ENCODE measurements at places on chromosomes 12 and 14. TPM values are rescaled to one million over a fixed set of nuclear protein-coding genes. Genes with fewer than 3 reads are reported as not detected.

The WASHC3 gene
- polyA plus RNA-seq = 49.5 TPM

The RDH16 gene
- polyA plus RNA-seq = 1.4 TPM

The CD163L1 gene
- 2.3 TPM for polyA plus RNA-seq

The SLC22A17 gene
- polyA plus RNA-seq = 78.3 TPM

The NANOG gene
- polyA plus RNA-seq = 1.3 TPM

The PIANP gene
- polyA plus RNA-seq = 15.3 TPM

The PRB2 gene
- polyA plus RNA-seq = not detected

The SERPINA4 gene
- 1.7 TPM for polyA plus RNA-seq

The AMHR2 gene
- 0.27 TPM for polyA plus RNA-seq

The TBK1 gene
- 23.3 TPM for polyA plus RNA-seq

The C1S gene
- 43.0 TPM for polyA plus RNA-seq

The GALNT16 gene
- 4.6 TPM for polyA plus RNA-seq

The DNAJC22 gene
- 24.5 TPM for polyA plus RNA-seq

The BCL7A gene
- 45.1 TPM for polyA plus RNA-seq

Data from renal pelvis (tissue), 12 donors.